Smooth muscle cell of the pulmonary artery (primary cell): ENCODE measurements at places on chromosomes 1 and 21. TPM values are rescaled to one million over a fixed set of nuclear protein-coding genes. Genes with fewer than 3 reads are reported as not detected.

Gene ELF3
- 0.20 and 2.2 TPM in 2 replicates for total RNA-seq

Gene ICOSLG
- 0.17 and 1.5 TPM in 2 replicates for total RNA-seq

Gene PPM1J
- 1.0 and 1.5 TPM in 2 replicates for total RNA-seq

Gene GJB5
- total RNA-seq = not detected in 2 replicates

Gene TINAGL1
- total RNA-seq = 133 and 442 TPM in 2 replicates

Gene FAM3B
- not detected in 2 replicates for total RNA-seq

Gene HUNK
- total RNA-seq = not detected in 2 replicates

Gene TMEM125
- total RNA-seq = not detected in 2 replicates

Gene PLA2G2A
- not detected in 2 replicates for total RNA-seq

Gene PHTF1
- total RNA-seq = 30.0 and 34.4 TPM in 2 replicates

Gene SPATA46
- not detected in 2 replicates for total RNA-seq

Gene PCSK9
- total RNA-seq = 0.85 and 2.5 TPM in 2 replicates

Gene TMEM81
- total RNA-seq = 1.7 and 1.9 TPM in 2 replicates

Gene SPRR1B
- total RNA-seq = not detected in 2 replicates

Gene NTRK1
- total RNA-seq = 0.03 and 0.07 TPM in 2 replicates

Gene LCE3E
- not detected in 2 replicates for total RNA-seq

Gene C1orf210
- total RNA-seq = not detected in 2 replicates

Gene LGR6
- not detected in 2 replicates for total RNA-seq

Gene CFAP141
- total RNA-seq = not detected in 2 replicates

Gene SYT11
- total RNA-seq = 82.2 and 88.3 TPM in 2 replicates

Gene SHE
- total RNA-seq = 0.07 TPM in 2 replicates

Gene C1orf122
- 29.4 and 30.4 TPM in 2 replicates for total RNA-seq

Gene ST7L
- 14.5 and 16.7 TPM in 2 replicates for total RNA-seq

Gene DR1
- 38.2 and 43.4 TPM in 2 replicates for total RNA-seq

Gene NBPF6
- total RNA-seq = 0.07 and 0.10 TPM in 2 replicates

Gene CNIH3
- total RNA-seq = 4.2 and 21.2 TPM in 2 replicates

Gene TFF1
- not detected in 2 replicates for total RNA-seq

Gene S100A7A
- total RNA-seq = not detected in 2 replicates

Gene ELAVL4
- not detected in 2 replicates for total RNA-seq

Gene KRTAP21-3
- not detected in 2 replicates for total RNA-seq

Gene FOXD3
- not detected in 2 replicates for total RNA-seq

Gene TSPAN1
- total RNA-seq = 0.73 and 0.78 TPM in 2 replicates

Gene PGD
- 78.5 and 156 TPM in 2 replicates for total RNA-seq

Gene PRKAA2
- 4.4 and 9.8 TPM in 2 replicates for total RNA-seq

Gene PGLYRP3
- not detected in 2 replicates for total RNA-seq

Gene HDGF
- 125 and 164 TPM in 2 replicates for total RNA-seq

Gene LCE1A
- not detected in 2 replicates for total RNA-seq

Gene AK4
- 113 and 120 TPM in 2 replicates for total RNA-seq
